Heart left ventricle (tissue), 16 donors: ENCODE measurements at places on chromosomes 3 and 15. TPM values are rescaled to one million over a fixed set of nuclear protein-coding genes. Genes with fewer than 3 reads are reported as not detected.

The PLXND1 gene
- 111 TPM for total RNA-seq

DNA sequence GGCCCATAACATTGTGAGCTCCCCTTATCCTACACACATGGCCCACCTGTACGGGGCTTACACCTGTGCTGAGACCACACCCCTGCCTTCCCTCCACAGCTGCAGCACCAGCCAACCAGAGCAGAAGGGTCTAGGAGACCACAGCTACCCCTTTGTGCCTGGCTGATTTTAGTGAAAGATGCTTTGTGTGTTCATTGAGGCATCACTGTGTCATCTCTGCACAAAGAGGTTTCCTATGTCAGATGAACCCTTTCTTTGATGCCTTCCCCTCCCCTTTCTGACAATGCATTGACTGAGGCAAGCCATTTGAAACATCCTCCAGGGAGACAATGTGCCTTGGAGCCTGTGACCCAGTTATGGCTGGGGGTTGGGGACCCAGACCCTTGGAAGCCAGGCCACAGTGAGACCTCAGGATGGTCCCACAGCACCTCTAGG lies 54.9 kb upstream of the SLC7A14 start:
- DNase-seq, result no peak

DNA sequence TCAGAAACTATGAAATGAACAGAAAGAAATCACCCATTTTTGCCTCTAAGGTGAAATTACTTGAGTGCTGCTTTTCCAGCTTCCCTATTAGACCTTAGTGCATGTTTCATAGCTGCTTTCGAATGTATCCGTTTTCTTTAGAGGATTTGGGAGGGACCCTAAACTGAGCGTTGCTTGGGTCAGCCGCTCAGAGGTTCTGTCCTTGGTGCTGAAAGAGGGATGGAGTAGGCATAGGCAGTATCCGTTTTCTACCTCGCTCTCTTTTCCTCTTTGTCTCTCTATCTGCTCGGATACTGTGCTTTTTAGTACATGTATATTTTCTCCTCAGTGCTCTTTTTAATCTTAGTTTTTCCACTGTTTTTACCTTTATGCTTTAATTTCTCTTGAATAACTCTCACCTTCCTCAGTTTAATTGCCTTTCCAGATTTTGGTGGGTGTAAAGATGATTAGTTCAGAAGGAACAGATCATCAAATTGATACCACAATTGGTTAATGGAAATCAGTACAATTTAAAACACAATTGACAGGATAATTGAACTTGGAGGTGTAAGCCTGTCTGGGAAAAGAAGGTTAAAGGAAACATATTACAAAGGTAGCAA lies at the start of gene DRD3:
TSS of gene DRD3 (minus strand) at position 283 of the 599 bp plus-strand sequence. CDS start 7,060 bp downstream, outside the sequence.
- no peak for DNase-seq

DNA sequence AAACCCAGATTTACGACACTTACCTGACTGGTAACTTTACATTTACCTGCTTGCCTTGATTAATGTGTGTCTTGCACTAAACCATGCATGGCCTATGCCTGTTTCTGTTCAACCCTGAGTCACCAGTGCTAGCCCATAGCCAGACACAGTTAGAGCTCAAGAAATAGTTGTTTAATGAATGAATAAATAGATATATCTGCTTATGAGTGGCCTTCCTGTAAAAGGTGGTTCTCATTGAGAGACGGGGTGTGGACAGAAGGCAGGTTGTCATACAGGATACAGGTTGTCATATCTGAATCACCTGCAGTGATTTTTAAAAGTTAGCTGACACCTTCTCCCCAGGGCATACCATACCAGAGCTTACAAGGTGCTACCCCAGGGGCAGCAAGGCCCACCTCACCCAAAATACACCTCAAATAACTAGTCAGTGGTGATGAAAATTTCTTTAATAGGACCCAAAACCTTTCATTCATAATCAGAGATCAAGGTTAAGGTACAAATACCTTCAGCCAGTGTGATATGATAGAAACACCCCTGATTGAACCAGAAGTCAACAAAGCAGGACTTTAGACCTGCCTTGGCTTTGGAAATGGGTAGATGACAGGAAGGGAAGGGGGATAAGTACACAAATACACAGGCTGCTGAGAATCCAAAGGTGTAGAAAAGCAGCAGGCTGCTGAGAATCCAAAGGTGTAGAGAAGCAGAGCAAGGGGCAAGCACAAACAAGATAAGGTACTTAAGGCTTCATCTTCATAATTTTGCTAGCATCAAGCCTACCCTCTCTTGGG lies 45.4 kb upstream of the TSC22D2 start:
- no peak for DNase-seq

DNA sequence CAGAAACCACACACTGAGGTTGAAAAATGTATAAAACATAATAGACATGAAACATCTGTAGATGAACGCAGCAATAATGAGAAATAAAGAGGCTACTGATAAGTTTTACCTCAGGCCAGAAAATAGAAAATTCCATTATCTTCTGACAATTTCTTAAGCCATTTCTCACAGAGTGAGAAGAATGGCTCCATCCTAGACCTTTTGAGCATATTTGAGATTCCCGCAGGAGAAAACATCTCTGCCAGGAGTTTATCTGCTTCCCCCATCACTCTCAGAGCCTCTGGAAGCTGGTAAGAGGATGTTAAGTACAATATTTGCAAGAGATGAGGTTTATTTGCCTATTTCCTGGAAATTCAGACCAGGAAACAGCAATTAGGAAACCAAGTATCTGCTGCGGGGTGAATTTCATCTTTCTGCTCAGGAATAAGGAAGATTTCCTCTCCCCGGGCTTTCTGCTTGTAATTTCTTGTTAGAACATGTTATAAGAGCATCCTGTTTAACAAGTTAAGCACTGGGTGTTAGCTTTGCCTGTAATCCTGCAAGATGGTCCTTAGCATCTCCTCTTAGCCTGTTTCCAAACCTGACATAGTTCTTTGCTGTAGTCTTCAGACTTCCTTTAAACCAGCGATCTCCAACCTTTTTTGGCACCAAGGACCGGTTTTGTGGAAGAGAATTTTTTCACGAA lies 54.8 kb downstream of the ATP13A4 start:
- DNase-seq, result no peak

DNA sequence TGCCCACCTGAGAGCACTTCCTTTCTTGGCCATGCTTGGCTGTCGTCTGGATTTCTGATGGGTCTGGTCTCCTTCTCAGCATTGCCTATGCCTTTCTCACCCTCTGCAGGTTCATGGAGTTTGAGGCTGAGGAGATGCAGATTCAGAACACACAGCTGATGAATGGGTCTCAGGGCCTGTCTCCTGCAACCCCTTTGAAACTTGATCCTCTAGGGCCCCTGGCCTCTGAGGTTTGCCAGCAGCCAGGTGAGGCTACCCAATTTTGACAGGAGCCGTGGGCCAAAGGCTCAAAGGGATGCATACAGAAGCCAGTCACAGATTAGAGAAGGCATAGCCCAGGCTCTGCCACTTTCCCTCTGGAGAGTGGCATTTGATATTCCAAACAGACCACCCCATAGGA lies 10.5 kb downstream of the NUTM1 start:
- DNase-seq, result no peak

- no peak for DNase-seq
These were observed 26.1 kb downstream of the GOLGA6L2 start for GRCh38 chr15:23420806-23421575.

DNA sequence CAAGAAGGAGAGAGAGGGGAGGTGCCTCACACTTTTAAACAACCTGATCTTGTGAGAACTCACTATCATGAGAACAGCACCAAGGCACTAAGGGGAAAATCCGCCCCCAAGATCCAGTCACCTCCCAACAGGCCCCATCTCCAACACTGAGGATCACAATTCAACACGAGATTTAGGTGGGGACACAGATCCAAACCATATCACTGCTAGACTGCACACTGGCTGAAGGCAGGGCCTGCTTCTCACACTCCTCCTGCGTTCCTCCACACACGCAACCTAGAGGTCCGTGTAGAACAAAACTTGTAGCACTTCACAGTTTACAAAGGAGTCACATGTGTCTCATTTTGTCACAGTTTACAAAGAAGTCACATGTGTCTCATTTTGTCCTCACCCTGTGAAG lies 97.8 kb downstream of the DAPK2 start:
- DNase-seq, result no peak

- DNase-seq, result no peak
These were observed 9.3 kb upstream of the ISLR2 start for GRCh38 chr15:74121039-74121438.

DNA sequence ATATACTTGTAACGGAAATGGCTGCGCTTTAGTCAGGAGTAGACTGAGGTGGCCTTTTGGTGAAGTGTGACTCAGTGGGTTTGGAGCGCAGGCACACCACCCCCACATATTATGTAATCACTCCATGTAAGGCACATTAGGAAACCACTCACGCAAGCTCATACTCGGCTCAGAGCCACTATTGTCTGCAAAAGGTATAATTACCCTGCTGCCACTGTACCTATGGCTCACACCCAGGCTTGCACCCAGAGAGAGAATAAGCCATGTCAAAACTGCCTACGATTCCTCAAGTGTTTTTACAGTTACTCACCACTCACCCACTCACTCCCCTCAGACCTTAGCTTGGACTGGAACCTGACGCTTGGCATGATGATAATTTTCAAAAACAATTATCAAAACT lies 611.9 kb upstream of the CCDC54 start:
- no peak for DNase-seq

DNA sequence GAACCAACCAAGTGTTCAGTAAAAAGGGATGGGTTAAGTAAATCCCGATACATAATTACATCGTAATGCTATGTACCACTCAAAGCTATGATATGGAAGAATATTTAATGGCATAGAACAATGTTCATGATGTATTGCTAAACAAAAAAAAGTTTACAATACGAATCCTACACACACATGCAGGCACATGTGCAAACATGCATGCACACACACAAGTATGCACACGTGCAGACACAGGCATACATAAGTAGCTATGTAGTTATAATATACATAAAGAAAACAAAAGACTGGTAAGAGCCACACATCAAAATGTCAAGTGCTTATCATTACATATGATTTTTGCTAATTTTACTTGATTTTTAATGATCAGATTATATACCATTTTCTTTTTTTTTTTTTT lies 74.2 kb downstream of the ARRDC4 start:
- DNase-seq, result no peak

- DNase-seq, result no peak
These were observed 221.3 kb upstream of the LYSMD4 start for GRCh38 chr15:99954361-99955180.
